ENCODE measurements at places on chromosomes 1 and 21. TPM values are rescaled to one million over a fixed set of nuclear protein-coding genes. Genes with fewer than 3 reads are reported as not detected.

DNA sequence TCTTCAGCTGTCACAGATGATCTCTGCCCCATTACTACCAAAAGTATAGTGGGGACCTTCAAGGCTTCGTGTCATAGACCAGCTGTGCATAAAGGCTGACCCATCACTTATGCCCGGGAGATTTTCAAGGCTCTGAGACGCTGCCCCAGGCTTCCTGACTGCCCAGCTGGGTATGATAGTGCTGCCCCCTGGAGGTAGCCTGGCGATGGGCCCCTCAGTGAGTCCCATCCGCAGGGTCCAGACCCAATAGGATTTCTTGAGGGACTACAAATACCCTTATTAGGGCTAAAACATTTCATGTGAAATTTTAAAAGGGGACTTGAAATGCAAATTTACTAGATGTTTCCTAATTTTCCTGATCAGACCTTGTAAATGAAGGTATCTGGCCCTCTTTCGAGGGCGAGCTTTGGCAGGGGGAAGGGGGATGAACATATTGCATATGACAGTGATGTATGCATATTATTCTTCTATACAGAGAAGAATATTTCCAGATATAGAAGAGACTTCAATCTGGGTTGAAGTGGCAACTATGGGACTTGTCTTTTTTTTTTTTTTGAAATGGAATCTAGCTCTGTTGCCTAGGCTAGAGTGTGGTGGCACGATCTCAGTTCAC lies 11.7 kb upstream of the FCMR start:
- peaks cover 2% of the 10 kb centered on the region for H3K27me3 ChIP-seq
- DNase-seq: no peak
- no peaks in the 10 kb centered on the region for H3K36me3 ChIP-seq
- no peak overlapping the region for H3K4me3 ChIP-seq
- no peak overlapping the region for H3K27ac ChIP-seq

- no peak overlapping the region for H3K4me3 ChIP-seq
- H3K4me1 ChIP-seq: peaks cover 41% of the 10 kb centered on the region
- DNase-seq: no peak
- H3K27ac ChIP-seq: no peak overlapping the region
- H3K27me3 ChIP-seq: no peaks in the 10 kb centered on the region
Observed at GRCh38 chr1:10601342-10602070, 126.8 kb downstream of the PEX14 start.

DNA sequence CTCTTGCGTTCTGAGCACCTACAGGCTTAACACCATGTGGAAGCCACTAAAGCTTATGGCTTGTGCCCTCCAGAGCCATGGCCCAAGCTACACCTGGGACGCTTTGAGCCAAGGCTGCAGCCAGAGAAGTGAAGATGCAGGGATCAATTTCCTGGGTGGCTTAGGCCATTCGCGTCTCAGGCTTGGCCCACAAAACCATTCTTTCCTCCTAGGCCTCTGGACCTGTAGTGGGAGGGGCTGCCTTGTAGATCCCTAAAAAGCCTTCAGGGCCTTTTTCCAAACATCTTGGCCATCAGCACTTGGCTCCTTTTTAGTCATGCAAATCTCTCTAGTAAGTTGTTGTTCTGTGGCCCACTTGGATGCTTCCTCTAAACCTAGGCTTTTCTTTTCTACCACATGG lies 401.7 kb upstream of the RUNX1 start:
- H3K27ac ChIP-seq: no peak overlapping the region
- H3K4me3 ChIP-seq: no peak overlapping the region
- no peak for DNase-seq
- H3K36me3 ChIP-seq: no peaks in the 10 kb centered on the region

DNA sequence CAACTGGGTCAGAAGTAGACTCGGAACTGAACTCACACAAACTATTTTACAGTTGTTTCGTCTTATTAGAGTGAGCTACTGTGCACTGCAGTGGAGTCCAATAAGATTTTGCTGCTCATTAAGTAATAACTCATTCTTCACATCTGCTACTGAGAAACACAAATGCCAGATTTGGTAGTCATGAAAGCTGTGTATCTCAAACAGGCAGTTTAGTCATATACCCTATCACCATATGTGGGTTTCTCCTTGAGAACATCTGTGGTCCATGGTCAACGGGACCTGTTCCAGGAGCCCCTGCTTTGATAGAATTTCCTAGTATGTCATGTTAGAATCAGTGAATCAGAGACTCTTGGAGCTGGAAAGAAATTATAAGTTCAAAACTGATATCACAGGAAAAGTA lies 60.4 kb downstream of the ALG14 start:
- H3K4me3 ChIP-seq: no peak overlapping the region
- no peak overlapping the region for H3K27ac ChIP-seq
- no peak for DNase-seq
- 0 out of 2 replicates have a peak, but pooled peaks cover 1% of the 10 kb centered on the region for H3K36me3 ChIP-seq
- no peaks in the 10 kb centered on the region for H3K27me3 ChIP-seq

The SERINC2 gene
- total RNA-seq: 4.8 TPM

GRCh38 chr1:174190691-174191199 lies 31.4 kb downstream of the RABGAP1L start:
- peaks cover 9% of the 10 kb centered on the region for H3K4me1 ChIP-seq
- no peaks in the 10 kb centered on the region for H3K36me3 ChIP-seq
- H3K4me3 ChIP-seq: no peak overlapping the region
- DNase-seq: no peak
- peak overlapping the region; percentile 2 for H3K27ac ChIP-seq
- no peaks in the 10 kb centered on the region for H3K27me3 ChIP-seq

The ATP6V1G3 gene
- total RNA-seq: not detected

DNA sequence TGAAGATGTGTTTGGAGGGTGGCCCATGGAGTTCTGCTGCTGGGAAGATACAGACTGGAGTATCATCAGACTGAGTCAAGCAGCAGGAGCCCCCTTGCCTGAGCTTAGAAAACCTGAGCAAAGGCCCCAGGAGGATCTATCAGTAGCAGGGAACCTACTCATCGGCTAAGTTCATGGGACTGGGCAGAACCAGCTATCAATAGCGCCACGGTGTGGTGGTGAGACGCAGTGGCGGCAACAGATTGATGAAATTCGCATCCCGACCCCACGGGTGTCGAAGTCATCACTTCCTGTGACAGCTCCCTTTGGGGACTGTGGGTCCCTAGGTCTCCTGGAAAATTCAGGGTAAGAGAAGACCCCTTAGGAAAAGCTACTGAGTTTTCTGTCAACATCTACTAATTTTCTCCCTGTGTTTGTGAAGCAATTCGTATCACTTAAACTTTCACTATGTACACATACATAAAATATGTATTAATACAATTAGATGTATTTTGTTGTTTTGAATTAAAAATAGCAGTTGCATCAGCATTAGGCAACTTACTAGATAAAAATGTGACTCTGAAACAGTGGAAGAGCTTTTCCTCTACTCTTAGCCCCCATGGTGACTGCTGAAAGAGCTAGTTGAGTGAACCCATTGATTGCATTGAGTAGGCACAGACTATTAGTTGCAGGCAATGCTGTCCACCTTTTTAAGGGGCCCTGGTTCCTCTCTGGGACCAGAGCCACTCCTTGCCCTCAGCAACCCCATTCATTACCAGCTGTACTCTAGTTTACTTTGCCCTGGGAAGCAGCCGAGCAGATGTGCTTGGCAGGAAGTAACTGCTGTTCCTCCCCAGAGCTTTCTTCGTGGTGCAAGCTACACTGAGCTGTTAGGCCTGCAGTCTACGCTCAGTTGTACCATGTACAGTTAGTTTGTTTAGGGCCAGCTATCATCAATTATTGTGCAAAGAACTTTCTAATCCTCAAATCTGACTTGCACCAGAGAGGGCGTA lies 7.3 kb upstream of the CACNA1S start:
- H3K4me1 ChIP-seq: no peaks in the 10 kb centered on the region
- DNase-seq: peak; percentile 22
- H3K4me3 ChIP-seq: no peak overlapping the region
- H3K36me3 ChIP-seq: no peaks in the 10 kb centered on the region
- H3K27ac ChIP-seq: no peak overlapping the region

The SPATA21 gene
- 0.80 TPM for total RNA-seq

DNA sequence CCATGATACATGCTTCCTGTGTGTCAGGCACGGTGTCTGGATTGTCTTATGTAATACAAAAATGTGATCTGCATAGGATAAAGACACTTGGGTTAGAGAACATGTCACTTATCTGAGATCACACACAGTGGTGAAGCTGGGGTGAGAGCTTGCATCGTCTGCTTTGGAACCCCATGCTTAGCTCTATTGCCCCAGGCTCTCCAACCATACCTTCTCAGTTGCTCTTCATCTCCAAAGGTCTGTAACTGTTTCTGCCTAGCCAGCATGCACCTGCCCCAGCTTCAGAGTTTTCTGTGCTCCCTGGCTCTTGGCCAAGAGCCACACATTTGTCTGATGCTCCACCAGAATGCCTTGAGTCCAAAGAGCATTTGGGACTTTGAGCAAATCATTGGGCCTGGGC lies 93.9 kb upstream of the COG2 start:
- no peak overlapping the region for H3K4me3 ChIP-seq
- DNase-seq: no peak
- H3K27me3 ChIP-seq: no peaks in the 10 kb centered on the region
- H3K27ac ChIP-seq: no peak overlapping the region

- H3K4me1 ChIP-seq: peaks cover 40% of the 10 kb centered on the region
- H3K36me3 ChIP-seq: peaks cover 31% of the 10 kb centered on the region
- no peak for DNase-seq
- no peaks in the 10 kb centered on the region for H3K27me3 ChIP-seq
Observed at GRCh38 chr1:32333251-32333963, 2.6 kb downstream of the MARCKSL1 start.

DNA sequence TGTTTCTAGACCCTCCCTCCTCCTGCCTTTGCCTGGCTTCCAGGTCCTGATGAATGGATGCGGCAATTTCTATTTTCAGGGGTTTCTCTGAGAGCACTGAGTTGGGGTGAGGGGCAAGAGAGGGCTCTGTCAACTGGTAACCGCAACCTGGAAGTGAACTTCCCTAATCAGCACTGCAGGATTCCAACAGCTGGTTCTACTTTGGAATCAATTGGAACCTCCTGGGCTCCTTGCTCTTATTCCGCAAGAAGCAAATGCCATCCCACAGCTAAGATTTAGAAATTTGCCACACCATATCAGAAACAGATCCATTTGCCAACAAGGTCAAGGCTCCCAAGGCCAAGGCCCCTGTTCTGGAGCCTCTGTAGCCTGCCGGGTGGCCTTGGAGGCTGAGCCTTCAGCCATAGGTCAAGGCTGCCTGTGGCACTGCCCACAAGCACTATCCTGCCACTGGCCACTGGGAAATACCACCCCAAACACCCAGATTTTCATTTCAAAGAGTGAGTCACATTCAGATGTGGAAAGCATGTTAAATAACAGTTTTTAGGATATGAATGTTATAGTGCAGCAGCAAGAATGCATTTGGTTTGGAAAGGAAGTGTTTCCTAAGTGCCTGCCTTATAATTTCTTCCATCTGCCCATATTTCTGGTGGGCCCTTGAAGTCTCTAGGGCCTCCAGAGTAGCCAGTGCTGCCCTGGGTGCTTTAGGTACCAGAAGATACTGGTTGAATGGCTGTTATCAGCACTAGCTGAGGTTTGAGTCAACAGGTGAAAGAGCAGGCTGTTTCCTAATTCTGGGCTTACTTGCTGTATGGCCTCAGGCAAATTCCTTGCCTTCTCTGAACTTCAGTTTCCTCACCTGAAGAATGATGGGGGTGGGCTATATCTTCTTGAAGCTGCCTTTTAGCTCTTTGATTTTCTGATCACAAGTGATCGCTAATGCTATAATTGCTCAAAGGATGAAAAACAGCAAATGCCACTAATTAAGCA lies 56.3 kb upstream of the JUN start:
- H3K4me1 ChIP-seq: peaks cover 13% of the 10 kb centered on the region
- H3K27me3 ChIP-seq: no peaks in the 10 kb centered on the region
- no peak overlapping the region for H3K4me3 ChIP-seq
- no peak for DNase-seq
- H3K27ac ChIP-seq: no peak overlapping the region
- no peaks in the 10 kb centered on the region for H3K36me3 ChIP-seq

- no peak overlapping the region for H3K4me3 ChIP-seq
- no peaks in the 10 kb centered on the region for H3K36me3 ChIP-seq
- H3K27ac ChIP-seq: no peak overlapping the region
- peak; percentile 28 for DNase-seq
Observed at GRCh38 chr1:47507881-47508701, 70.2 kb downstream of the FOXD2 start.

DNA sequence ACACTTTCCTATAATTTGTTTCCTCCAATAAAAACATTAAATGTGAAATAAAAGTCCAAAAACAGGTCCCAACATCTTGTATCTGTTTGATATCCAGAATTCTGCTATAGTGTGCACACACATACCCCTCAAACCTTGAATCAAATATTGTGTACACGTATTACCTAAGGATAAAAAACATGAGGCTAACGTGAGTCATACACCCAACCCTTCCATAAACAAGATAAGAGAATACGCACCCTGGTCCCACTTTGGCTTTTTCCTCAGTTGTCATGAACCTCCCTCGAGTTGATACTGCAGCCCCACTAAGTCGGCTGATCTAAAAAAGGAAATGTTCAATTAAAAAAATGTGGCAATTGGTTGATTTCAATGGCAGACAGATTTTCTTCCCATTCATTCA lies 5.2 kb downstream of the KHDC4 start:
- no peak overlapping the region for H3K27ac ChIP-seq
- peaks cover 15% of the 10 kb centered on the region for H3K36me3 ChIP-seq
- no peak for DNase-seq
- H3K4me1 ChIP-seq: peaks cover 43% of the 10 kb centered on the region

The CFAP57 gene
- total RNA-seq: not detected

GRCh38 chr1:225768662-225769426 lies 8.8 kb upstream of the SRP9 start:
- DNase-seq: peak; percentile 87
- H3K4me1 ChIP-seq: peaks cover 91% of the 10 kb centered on the region
- H3K27ac ChIP-seq: peak overlapping the region; percentile 79
- H3K4me3 ChIP-seq: peak overlapping the region; percentile 52
- no peaks in the 10 kb centered on the region for H3K36me3 ChIP-seq

The MRTO4 gene
- 63.3 TPM for total RNA-seq

GRCh38 chr1:185695299-185695698 lies 38.9 kb upstream of the HMCN1 start:
- no peak overlapping the region for H3K4me3 ChIP-seq
- DNase-seq: no peak
- H3K27ac ChIP-seq: no peak overlapping the region

GRCh38 chr1:94927405-94928175 lies 680 bp upstream of the CNN3 start:
- DNase-seq: peak; percentile 59
- no peaks in the 10 kb centered on the region for H3K27me3 ChIP-seq
- H3K4me1 ChIP-seq: peaks cover 58% of the 10 kb centered on the region
- no peaks in the 10 kb centered on the region for H3K36me3 ChIP-seq
- H3K27ac ChIP-seq: peak overlapping the region; percentile 95

The KCNJ6 gene
- total RNA-seq: not detected

DNA sequence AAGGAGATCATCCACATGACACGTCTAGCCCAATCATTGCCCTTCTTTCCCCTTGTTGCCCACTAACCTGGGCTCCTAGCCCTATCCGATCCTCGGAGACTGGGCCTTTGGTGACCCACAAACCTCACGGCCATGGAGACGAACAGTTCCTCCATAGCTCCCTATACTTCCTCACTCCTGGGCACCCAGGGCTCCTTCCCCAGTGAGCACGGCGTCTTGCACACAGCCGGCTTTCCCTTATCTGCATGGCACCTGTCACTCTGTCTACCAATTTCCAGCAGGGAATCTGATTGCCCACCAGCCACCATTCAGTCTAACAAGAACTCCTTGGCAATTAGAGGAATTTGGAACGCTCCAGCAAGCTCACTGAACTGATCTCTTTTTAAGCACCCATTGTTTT lies 3.1 kb downstream of the GNG4 start:
- H3K4me3 ChIP-seq: no peak overlapping the region
- H3K36me3 ChIP-seq: 0 out of 3 replicates have a peak, but pooled peaks cover 4% of the 10 kb centered on the region
- H3K27ac ChIP-seq: peak overlapping the region; percentile 87
- no peaks in the 10 kb centered on the region for H3K27me3 ChIP-seq
- no peak for DNase-seq
- H3K4me1 ChIP-seq: peaks cover 74% of the 10 kb centered on the region

Data from HepG2 (cell line).